ENCODE measurements at places on chromosomes 12 and 14.

GRCh38 chr14:59075506-59075905, 113.0 kb upstream of the DAAM1 start:
- DNase-seq, result no peak

- DNase-seq, result peak; percentile 78
These were observed 26.3 kb downstream of the ITGA7 start for GRCh38 chr12:55681142-55682077.

DNA sequence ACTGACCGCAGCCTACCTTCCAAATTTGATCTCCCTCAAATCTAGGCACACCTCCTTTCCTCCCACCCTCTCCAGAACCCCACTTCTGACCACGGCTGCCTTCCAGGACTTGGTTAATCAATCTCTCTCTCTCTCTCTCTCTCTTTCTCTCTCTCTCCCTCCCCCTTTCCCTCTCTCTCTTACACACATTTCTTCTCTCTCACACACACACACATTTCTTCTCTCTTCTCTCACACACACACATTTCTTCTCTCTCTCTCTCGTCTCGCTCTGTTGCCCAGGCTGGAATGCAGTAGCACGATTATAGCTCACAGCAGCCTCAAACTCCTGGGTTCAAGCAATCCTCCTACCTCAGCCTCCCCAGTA, 521 bp upstream of the GMFB start:
- no peak for DNase-seq

DNA sequence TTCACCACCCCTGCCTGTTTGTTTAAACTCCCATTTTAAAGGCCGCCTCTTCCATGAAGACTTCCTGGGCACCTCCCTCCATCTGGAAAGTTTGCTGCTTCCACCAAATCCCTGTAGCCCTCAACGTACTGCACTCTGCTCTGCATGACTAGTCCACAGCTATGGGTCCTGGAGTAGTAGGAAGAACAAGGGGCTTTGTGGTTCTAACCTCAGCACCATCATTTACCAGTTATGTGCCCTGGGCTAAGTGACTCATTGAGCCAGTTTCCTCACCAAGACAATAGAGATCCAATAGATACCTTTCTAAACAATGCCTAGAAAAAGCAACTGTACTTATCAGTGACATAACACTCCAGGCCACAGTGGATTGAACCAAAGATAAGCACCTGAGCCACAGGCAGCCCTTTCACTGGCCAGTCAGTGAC, 8.5 kb upstream of the LTBP2 start:
- peak; percentile 90 for DNase-seq

Measured in MV-4-11 (cell line).